ENCODE measurements at places on chromosomes 7 and 10.

GRCh38 chr10:88090568-88091214, 227.3 kb downstream of the PTEN start:
- DNase-seq, result no peak

DNA sequence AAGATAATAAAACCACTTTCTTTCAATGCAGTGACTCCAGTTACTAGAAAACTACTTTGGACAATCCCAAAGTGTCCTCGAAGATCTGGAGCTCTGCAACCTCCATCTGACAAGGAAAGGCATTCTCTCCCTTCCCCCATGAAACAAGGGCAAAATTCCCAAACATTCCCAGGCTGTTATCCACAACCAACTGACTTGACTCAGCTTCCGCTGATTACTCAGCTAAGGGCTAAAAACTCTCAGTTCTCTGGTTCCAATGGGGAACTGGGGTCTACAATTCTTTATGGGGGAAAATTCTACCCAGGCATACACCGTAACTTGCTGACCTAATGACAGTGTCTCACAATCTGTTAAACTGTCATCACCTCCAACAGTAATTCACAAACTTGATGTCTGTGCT, 48.4 kb downstream of the SFMBT2 start:
- no peak for DNase-seq

DNA sequence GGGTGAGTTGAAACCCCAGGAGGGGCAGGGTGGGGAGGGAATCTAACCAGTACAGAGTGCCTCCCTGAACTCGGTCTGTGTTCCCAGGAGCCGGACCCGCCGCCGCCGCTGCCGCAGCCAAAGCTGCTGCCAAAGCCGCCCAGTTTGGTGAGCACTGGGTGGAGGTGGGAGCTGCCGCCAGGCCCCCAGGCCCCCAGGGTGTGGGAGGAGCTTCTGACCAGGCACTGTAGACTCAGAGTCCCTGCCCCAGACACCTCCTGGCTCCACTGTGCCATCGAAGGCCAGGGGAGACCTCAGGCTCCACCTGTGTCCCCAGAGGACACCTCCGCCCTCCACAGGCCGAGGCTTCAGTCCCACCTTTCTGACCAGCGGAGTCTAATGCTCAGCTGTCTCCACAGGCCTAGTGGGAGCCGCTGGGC, 20.4 kb upstream of the LIMK1 start:
- no peak for DNase-seq

DNA sequence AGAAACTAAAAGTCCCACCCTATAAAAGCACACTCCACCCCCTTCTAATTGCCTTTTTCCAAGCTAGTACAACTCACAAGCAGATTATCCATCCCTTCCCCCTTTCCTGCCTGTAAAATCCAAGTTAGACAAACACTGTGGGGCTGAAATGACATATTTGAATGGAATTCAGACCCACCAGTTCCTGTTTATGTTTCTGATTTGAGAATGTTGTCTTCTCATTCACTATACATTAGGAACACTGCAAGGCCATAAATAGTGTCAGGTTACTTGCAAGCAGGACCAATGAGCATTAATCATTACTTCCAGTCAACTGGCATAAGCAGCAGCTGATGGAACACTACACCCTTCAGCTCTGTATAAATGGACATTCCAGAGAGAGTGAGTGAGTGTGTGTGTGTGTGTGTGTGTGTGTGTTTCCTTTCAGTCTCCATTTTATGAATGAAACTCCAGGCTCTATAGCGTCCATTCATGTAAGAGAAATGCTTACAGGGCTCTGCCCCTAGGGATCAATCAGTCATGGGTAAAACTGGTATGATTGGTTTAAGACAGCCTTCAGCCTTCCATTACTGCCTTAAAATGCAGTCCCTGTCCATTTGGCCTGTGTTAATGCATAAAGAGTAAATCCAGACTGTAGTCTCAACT, 69.3 kb downstream of the ETV1 start:
- no peak for DNase-seq

DNA sequence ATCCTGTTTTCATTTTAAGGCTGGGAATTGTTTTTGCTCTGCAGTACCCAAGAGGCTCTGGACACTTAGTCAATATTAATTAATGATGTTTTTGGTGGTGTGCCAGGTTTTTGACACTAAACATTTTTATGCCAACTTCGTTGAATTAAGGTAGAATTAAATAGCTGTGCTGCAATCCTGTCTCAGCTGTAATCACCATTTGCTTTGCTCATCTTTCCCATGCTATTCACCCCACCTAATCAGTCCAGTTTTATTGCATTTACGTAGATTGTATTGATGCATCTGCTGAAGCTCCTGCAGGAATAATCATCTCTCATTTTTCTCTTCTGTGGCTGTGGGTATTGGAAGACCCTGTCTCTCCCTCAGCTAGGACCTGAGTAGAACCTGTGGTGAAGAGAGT, 52.6 kb upstream of the TRUB1 start:
- DNase-seq, result no peak

DNA sequence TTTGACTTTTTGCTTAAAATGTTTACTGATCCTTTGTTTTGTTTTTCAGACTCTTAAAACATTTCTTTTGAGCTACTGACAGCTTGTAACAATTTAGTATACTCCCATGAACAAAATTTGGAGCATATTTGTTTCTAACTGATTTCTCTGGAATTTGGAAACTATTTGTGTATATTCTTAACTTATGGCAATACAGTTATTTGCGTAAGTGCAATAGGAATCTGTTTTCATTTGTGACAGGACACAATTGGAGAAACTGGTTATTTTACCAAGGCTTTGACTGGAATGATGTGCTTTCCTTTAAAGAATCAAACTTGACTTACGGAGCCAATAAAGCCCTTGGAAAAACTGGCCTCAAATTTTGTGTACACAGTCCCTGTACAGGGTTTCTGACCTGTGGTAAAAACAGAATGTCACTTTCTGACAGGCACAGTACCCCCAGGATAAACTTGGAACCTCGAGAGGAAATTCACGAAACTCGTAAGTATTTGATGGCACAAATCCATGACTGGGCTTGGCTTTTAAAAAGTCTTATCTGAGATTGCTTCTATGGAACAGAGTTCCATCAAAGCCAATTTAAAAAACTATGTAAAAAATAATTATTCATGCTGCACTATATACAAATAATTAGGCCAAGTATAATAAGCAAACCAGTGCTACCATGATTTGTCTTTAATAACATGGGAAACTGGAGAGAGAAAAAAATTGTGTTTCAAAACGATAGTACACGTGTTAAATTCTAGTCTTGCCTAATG, 70.4 kb downstream of the ST8SIA6 start:
- no peak for DNase-seq

- no peak for DNase-seq
Measured at GRCh38 chr7:48038815-48039506, 3.6 kb downstream of the C7orf57 start.

GRCh38 chr10:97895915-97896314, 46.3 kb downstream of the GOLGA7B start:
- no peak for DNase-seq
